ENCODE measurements at places on chromosomes 2 and 18.

GRCh38 chr18:1229634-1230033 lies 325.0 kb downstream of the ADCYAP1 start:
- no peak for DNase-seq

DNA sequence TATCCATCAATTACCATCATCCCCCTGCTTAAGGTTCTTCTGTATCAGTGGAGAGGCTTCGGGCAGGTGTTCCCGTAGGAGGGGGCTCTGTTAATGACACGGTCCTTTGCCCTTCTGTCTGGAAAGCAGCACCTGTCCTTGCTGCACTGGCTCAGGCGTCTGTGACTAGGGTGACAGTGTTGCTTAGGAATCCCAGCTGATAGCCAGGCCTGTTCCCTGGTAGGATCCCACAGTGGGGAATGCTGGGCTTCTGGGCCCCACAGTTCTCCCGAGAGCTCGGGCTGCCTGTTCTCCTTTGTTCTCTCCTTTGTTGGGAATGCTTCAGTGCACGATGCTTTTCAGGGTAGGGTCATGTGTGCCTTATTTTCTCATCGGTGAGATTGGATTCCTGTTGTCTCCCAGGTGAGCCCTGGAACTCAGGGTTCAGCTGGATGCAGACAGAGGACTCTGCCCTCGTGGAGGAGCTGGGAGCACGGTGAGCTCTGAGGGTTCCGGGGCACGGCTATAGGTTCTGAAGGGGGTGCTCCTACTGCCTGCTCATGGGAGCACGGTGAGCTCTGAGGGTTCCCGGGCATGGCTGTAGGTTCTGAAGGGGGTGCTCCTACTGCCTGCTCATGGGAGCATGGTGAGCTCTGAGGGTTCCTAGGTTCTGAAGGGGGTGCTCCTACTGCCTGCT lies 9.6 kb downstream of the SNTG2 start:
- no peak for DNase-seq

DNA sequence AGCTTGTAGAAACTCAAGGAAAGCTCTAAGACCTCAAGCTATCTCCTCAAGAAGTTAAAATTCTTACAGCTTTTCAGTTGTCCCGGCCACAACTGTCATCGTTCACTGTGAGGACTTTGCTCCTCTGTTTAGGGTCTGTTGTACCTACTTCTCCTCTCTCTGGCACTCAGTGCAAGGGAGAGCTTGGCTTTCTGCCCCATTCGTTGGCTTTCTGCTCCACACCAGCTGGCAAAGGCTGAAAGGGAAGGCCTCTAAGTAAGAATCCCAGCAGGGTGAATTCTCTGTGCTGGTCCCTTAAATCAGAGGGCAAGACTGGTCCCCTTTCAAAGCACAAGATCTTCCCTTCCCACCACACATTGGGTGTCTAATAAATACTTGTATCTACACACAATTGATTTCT lies 17.3 kb downstream of the ZBTB7C start:
- DNase-seq, result no peak

- DNase-seq, result peak; percentile 34
Observed at GRCh38 chr2:204260162-204260877, 285.0 kb upstream of the PARD3B start.

DNA sequence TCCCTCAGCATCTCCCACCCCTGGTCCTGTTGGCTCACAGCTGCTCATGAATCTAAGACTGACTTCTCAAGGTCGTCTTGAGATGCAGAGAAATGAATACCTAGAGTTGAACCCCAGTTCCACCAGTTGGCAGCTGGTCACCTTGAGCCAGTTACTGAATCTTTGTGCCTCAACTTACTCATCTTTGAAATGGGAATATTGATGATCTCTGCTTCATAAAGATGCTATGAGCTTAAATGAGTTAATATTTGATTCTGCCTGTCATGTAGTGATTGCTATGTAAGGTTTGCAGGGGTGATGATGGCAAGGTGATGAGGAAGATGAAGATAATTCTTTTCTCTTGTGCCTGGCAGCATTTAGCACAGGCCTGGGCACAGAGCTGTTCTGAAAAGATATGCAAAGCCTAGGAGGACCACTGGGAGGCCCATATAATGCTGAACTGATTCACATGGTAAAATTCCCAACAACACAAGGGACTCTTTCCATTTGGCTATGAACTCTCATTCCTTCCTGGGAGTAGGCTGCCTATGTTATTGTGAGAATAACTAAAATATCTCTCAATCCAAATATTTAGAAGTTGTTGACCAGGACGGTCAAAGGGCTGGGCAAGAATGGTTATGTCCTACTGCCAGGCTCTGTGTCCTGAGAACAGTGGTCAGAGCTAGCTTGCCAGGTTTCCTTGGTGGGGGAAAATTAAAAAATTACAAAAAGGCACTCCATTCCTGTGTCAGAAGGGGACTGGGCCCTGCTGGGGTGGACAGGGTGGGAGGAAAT lies 70.9 kb downstream of the APOB start:
- no peak for DNase-seq

GRCh38 chr2:191643429-191643828 lies 34.5 kb upstream of the NABP1 start:
- no peak for DNase-seq

GRCh38 chr2:60546756-60547420 lies 6.6 kb downstream of the BCL11A start:
- no peak for DNase-seq

DNA sequence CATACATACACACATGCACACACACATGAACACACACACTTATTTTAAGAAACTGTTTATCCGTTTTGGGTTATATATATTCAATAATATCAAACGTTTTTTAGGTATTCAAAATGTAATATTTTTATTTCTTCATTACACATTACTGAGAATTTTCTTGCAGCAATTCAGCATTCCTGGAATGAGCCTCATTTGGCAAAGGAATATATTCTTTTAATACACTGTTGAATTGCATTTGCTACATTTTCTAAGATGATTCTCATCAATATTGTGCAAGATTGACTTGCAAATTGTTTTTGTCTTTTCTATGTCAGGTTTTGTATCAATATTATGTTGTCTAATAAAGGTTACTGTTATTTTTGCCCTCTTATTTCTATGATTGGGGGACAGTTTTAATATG lies 276.1 kb upstream of the CYP26B1 start:
- DNase-seq, result no peak

DNA sequence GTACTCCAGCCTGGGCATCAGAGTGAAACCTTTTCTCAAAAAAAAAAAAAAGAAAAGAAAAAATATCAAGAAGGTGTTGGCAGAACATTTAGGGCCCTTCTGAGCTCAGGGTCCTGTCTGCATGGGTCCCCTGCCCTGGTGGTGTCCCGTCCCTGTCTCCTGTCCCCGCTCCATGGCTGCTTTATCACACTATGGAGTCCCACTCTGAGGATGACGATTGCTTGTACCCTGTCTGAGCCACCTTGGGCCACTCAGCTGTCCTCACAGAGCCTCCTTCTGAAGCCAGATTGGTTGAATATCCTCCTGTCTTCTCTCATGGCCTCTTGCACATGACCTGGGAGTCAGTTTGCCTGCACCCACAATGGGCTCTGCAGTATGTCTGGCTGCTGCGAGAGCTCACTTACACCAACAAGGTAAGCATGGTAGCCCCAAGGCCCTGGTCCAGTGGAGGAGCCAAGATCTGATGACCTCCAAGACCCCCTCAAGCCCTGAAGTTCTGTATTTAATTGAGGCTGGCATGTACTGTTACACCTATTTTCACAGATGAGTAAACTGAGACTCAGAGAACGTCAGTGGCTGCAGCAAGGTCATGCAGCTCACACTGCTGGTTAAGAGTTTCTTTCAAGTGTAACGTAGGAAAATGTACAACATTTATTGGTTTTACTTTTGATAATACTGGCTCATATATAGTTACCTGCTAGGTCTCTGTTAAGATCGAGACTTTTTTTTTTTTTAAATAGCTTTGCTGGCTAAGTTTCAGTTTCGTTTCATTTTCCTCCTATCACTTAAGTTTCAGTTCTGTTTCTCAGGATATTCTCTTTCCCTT lies 16.9 kb upstream of the ZCCHC2 start:
- no peak for DNase-seq

All from naive thymus-derived CD8-positive, alpha-beta T cell (primary cell).